ENCODE measurements at places on chromosomes 12 and 14.

- no peak for DNase-seq
These were observed 7.1 kb downstream of the RHOF start for GRCh38 chr12:121786440-121786825.

GRCh38 chr12:2335109-2335508 is 282.3 kb downstream of the CACNA1C start:
- DNase-seq: no peak

DNA sequence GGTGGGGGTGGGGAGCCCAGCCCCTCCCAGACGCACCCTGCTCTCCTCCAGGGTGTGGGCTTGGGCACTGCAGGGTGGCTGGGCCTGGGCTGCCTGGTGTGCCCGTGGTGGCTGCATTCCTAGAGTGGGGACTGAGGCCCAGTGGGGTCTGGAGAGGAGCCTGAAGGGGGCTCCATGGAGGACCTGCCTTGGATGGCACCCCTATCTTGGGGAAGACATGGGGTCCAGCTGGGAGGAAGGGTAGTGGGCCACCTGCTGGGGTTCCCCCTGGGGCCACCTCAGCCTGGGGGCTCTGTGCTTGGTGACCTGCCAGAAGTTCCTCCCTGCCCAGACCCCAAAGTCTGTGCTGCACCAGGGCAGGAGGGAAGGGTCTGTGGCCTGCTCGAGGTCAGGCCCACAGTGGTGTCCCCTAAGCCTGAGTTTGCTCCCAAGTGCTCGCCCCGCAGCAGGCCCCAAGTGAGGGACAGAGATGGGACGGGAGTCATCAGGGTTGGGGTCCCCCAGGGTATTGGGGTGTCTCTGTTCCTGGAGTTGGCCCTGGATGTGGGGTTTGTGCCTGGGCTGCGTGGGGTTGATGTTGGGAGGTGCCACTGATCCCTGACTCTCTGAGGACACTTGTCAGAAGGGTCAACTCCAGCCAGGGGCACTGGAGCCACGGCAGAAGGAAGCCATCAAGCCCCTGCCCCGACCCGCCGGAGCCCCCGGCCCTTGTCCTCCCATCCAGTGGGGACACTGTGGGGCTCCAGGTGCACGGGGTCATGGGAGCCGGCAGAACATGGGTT is 382.9 kb downstream of the TMEM121 start:
- DNase-seq: no peak

GRCh38 chr14:104893435-104894207 is 28.6 kb downstream of the CEP170B start:
- no peak for DNase-seq

Data from activated CD4-positive, alpha-beta T cell treated with anti-CD3 and anti-CD28 coated beads, Interleukin-2, amount 50 U/mL, for 24 hours (primary cell).